ENCODE measurements at places on chromosomes 5 and 9.

DNA sequence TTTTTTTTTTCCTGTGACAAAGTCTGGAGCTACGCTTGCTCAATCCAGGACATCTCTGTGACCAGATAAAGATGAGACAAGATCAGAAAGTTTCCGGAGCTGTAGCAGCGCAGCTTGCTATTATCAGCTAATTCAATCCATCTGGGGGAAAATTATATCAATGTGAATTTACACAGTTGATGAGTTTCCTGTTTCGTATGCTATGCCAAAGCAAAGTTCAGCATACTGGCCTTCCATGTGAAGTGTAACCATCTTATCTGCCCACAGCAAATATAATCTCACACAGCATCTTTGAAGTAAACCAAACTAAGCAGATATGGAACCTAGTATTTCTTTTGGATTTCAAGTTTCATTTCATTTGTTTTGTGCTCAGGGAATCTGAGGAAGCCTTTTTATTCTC lies 1767.7 kb downstream of the EFNA5 start:
- no peak for DNase-seq

DNA sequence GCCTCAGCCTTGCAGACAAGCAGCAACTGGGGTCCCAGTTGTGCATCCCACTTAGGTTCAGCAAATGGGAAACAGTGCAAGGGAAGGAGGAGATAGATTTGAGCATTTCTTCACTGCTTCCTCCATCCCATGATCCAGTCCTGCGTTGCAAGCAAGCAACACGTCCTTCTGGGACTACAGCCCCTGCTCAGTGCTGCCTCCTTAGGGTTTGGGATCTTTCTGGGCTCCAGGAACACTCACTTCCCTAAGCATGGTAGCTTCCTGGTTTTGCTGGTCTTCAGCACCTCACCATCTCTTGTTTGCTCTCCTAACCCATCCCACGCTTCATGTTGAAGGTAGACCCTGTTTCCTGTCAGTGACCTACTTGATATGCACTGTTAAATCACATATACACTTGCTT lies 444.7 kb downstream of the MED10 start:
- DNase-seq = no peak

- DNase-seq = no peak
These were observed 383.9 kb downstream of the SH3GL2 start for GRCh38 chr9:17962747-17963146.

GRCh38 chr5:52707616-52708015 lies 80.1 kb upstream of the ITGA1 start:
- no peak for DNase-seq

DNA sequence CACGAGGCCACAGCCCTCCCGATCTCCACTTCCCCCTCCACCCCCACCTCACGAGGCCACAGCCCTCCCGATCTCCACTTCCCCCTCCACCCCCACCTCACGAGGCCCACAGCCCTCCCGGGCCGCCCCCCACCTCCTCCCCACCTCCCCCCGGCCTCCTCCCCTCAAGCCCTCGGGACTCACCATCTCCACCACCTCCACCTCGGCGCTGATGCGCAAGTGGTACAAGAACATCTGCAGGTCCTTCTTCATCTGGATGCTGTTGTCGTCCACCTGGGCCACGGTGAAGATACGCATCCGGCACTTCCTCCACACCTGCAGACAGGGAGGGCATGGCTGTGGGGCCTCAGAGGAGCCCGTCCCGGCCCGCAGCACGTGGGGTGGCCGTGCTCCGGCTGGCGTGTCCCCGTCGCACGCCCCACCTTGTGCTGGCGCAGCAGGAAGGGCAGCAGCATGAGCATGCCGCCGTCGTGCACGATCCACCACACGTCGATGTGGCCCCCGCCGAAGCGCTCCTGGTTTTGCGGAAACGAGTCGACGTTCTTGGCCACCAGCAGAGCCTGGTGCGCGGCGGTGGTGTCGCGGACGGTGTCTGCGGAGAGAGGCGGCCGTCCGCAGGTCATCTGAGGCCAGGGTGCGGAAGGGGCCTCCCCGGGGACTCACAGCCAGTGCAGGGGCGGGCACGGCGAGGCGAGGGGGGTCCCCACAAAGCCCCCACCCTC lies 48.0 kb downstream of the SLC12A7 start:
- no peak for DNase-seq

GRCh38 chr5:37889612-37890317 lies 49.9 kb upstream of the GDNF start:
- DNase-seq = no peak

DNA sequence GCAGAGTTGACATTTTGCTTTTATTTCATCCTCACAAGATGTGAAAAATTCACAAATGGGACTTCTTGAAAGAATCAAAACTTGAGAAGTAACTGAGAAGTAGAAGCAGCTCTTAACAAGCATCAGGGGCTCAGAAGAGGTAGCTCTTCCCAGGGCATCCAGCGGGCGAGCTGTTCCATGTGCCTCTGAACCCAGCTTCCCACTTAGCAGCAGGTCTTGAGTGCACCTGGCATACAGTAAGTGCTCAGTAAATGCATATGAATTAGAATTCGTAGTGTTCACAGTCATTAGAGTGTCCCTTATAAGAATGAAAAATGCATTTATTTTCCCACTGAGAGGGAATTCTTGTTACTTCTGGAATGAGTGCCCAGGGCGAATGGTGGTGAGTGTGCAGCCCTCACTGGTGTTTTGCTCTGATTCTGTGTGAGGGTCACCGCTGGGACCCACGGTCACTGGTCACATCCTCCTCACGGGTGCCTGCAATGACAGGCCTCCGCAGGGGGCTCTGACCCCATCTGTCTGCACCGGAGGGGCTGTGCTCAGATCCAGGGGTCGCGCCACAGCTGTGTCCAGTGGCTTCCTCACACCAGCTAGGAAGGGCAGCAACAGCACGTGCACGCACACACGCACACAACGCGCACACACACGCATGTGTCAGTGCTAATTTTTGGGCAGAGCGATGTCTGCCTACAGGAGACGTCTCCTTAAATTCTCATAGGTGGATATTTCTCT lies 26.9 kb downstream of the EXOC3 start:
- no peak for DNase-seq

DNA sequence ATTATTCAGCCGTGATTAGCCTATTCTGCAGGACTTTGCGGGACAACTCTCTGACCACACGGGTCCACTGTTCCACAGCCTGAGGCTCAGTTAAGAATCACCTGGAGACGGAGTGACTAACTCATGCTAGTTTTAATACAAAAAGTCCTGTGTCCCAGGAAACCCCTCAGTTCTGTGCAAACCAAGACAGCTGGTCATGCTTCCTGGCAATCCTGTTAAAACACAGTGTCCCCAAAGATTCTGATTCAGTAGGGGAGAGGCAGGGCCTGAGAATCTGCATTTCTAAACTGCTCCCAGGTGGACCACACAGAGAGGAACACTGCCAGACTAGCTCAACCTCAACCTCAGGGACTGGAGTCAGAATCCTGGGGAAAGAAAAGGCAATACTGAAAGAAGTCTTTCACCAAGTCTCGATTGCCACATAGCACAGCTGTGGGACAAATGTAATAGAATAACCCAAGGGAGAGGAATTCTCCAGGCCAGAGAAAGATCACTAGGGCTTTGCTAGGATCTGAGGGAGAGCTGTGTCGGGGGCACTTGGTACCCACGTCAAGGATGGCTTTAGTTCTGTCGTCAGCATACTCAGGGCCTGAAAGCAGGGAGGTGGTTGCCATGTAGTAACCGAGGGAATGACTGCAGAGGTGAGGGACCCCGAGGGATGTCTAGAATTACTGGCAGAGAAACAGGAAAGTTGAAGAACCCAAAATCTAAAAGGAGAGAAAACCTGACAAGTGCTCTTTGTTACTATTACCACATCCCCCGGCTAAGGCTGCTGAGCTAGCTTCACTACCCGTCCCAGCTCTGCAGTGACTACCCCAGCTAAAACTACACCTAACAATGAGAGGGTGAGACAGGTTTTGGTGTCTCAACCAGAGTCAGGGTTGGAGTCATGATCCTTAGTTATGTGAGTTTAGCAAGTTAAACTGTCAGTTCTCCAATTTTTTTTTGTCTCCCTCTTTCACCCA lies 8.6 kb downstream of the SUSD1 start:
- no peak for DNase-seq

DNA sequence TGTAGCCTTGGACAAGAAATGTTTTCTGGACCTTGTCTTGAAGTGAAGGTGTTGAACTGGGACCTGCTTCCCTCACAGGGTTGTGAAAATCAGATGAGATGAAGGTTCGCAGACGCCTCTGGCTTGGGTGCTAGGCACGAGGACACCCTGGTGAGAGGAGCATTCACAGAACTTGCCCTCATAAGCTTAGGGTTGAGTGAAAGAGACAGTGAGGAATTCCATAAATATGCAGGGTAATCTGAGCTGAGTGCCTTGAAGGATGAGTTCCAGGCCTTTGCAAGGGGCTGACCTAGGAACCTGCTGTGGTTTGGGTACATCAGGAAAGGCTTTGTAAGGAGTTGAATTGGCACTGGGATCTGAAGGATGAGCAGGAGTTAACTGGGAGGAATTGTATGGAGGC lies 75.7 kb upstream of the SAP30L start:
- DNase-seq = no peak

GRCh38 chr9:114098936-114099668 lies at the start of gene KIF12:
Gene KIF12, minus strand, starts transcription at chr9:114099292. Its CDS starts 16 bp downstream, at chr9:114099276.
- DNase-seq = peak; percentile 26

Data from prostate gland (tissue), 2 donors.